Aorta (tissue), 5 donors: ENCODE measurements at places on chromosomes 2 and 18.

GRCh38 chr2:60311524-60311923 is 241.9 kb downstream of the BCL11A start:
- no peak for DNase-seq

DNA sequence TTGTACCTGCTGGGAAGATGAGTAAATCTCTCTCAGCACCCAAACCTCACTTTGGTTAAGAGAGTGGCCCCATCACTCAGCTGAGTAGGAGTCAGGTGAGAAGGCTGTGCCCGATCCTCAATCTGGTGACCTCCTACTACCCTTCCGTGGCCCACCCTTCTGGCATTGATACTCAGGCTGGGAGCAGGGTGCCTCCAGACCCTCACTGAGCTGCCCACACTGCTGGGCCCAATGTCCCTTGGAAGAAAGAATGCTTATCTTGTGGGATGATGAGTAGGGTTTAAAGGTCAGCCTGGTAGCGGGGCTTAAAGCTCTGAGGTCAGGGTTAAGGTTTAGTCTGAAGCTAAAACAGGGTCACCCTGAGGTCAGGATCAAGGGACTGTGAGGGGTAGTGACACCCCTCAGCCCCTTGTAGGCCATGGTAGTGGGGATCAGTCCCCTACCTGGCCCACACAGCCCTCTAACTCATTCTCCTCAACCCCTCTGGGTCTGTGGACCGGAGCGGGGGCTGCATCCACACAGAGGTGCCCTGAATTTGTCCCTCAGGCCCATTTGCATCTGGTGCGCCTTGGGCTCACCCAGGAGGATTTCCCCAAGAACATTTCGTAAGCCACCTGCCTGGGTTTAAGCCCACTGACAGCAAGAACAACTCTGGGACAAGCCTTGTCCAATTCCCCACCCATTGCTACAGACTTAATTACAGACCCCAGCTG is 123.8 kb downstream of the CYP26B1 start:
- peak; percentile 25 for DNase-seq

DNA sequence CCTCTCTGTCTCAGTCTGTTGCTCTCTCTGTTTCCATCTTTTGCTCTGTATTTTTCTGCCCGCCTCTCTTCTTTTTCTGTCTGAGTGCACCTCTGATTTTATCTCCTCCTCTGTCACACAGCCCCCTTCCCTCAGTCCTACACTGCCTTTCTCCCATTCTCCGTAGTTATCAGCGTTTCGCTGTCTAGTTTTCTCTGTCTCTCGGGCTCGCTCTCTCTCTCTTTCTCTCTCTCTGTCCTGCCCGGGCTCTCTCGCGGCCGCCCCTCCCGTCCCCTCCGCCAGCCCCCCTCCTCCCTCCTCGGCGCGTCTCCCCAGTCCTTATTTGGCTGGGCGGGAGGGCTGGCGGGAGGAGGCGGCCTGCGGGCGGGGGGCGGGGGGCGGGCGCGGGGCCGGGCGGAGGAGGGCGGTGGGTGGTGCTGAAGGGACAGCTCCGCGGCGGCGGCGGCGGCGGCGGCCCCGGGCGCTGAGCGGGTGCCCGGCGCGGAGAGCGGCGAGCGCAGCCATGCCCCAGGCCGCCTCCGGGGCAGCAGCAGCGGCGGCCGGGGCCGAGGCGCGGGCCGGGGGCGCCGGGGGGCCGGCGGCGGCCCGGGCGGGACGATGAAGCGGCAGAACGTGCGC is at the start of gene KCNK3:
TSS of gene KCNK3 (plus strand) at position 444 of the 618 bp plus-strand sequence. CDS start at position 598, 154 bp downstream.
- DNase-seq: peak; percentile 86

DNA sequence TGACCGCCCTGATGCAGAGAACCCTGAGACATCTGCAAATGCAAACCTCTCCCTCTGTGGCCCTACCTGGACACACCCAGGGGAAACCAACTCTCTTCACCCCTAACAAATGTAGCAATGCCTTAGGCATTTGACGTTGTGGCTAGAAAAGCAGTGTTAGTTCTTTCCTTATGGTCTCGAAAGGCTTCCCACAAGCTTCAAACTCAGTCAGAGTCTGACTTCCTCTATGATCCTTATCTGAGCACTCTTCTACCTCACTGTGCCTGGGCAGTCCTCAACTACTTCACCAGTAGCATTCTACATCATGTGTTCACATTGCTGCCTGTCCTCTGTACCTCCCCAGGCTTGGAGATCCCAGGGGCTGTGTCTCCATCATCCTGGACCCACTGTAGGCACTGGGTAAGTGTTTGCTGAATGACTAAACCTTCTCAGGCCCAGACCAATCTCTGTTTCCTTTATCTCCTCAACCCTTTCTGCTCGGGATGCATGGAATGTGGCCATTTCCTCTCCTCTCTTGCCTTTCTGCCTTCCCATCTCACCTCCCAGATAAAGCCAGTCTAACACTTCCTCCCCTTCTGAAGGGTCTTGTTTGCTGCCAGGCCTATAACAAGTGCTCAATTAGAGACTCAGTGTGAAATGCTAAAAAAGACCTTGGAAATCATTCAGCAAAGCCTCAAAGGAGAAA is 91.7 kb upstream of the ACAA2 start:
- no peak for DNase-seq

GRCh38 chr18:79485788-79486355 is 90.1 kb downstream of the NFATC1 start:
- peak; percentile 57 for DNase-seq

DNA sequence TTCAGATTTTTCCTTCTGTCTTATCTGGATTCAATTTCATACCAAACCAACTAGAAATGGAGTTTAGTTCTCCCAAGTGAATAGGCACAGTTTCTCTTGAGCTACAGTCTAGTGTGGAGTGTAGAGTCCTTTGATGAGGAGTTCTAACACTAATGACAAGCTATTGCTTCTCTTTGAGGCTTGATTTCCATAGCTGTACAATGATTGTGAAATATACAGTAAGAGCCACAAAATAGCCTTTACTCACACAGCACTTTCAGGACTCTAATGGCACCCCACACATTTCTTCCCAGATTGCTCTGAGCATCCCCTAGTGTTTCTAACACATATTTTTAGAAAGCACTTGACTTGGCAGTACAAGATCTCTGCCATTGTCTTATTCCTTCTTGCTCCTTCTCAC is 153.3 kb downstream of the LRRTM1 start:
- DNase-seq: no peak

DNA sequence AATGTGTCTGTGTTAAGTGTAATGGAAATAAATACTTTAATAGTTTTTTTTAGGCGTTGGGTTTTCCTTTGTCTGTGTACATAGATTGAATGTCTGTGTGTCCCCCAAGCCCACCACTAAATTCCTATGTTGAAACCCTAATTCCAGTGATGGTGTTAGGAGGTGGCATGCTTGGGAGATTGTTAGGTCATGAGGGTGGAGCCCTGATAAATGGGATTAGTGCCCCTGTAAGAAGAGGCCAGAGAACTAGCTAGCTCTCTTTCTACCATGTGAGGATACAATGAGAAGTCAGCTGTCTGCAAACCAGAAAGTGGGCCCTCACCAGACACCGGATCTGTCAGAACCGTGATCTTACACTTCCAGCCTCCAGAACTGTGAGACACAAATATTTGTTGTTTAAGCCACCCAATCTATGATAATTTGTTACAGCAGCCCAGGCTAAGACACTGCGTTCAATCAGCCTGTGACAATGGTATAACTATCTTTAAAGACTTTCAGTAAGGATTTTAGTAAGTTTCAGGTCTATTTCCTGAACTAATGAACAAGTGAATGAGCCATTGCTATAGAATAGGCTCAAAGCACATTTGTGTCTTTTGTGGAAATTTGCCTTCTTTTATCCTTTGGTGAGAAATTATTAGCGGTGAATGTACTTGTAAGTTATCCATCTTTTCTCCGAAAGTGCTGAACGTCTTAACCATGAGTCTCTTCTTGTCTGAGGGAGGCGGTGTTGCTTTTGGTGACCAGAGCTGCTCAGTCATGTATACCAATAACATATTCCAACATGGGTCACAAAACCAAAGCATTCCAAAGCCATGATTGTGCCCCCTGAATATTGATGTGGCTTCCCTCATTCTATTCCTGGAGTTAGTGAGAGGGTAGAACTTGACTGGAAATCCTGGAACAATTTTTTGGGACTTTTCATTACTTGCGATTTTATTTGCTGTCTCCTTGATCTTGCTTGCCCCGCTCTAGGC is 29.6 kb upstream of the IL1R1 start:
- DNase-seq: no peak

GRCh38 chr2:60294901-60295635 is 258.4 kb downstream of the BCL11A start:
- DNase-seq: no peak

- DNase-seq: no peak
These were observed 137.2 kb downstream of the TFCP2L1 start for GRCh38 chr2:121147766-121148165.
